Stomach (tissue), 19 donors: ENCODE measurements at places on chromosomes 6 and 20. TPM values are rescaled to one million over a fixed set of nuclear protein-coding genes. Genes with fewer than 3 reads are reported as not detected.
A peak's percentile ranks its signal among the peaks of the same experiment; 100 is the strongest.

Gene DDX43
- polyA plus RNA-seq: 0.92 TPM

DNA sequence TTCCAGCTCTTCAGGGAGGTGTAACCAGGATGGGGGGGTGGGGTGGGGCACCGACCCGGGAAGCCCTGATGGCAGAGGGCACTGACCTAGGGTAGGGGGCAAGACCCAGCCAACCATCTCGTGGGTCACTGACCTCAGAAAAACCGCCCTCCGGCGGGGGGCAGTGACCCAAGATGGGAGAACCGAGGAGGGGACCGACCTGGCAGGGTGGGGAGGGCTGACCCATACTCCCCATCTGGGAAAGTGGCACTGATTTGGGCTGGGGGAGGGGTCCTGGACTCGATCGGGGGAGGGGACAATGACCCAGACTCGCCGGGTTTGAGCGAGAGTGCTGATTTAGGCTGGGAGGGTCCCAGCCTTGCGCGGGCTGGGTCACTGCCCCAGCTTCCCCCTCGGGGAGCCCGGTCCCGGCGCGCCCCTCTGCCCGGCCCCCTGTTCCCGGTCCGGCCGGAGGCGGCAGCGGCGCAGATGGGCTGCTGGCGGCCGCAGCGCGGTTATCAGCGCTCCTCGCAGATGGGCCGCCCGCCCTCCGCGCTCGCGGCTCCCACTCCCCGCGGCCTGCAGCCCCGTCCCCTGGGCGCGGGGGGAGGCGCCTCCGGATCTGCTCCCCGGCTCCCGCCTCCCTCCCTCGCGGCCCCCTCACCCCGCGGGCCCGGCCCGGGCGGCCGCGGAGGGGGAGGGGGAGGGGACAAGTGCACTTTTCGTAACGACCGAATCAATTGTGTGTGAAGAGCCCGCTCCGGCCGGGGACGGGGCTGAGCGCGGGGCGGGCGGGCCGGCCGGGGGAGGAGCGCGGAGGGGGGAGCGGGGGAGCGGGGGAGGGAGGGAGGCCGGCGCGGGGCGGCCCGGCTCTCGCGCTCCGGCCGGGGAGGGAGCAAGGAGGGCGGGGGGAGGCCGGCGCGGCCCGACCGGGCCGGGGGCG, 2.2 kb downstream of the NOL4L start:
- peak overlapping the region; percentile 83 for H3K4me3 ChIP-seq
- no peak for DNase-seq

GRCh38 chr20:63831646-63831992, 555 bp upstream of the ZBTB46 start:
- H3K4me1 ChIP-seq: peaks cover 26% of the 10 kb centered on the region
- no peaks in the 10 kb centered on the region for H3K36me3 ChIP-seq
- H3K4me3 ChIP-seq: peak overlapping the region; percentile 83
- no peak for DNase-seq
- peak overlapping the region; percentile 73 for H3K27ac ChIP-seq

Gene LY6G6D
- not detected for polyA plus RNA-seq
